Esophagus muscularis mucosa (tissue), 4 donors: ENCODE measurements at places on chromosomes 4 and X. TPM values are rescaled to one million over a fixed set of nuclear protein-coding genes. Genes with fewer than 3 reads are reported as not detected.

Gene RAB9B
- 8.9 TPM for total RNA-seq

Gene CT45A5
- not detected for total RNA-seq

Gene NOX1
- total RNA-seq, result not detected

Gene HPGDS
- 5.5 TPM for total RNA-seq

Gene FHIP1A
- 2.5 TPM for total RNA-seq

DNA sequence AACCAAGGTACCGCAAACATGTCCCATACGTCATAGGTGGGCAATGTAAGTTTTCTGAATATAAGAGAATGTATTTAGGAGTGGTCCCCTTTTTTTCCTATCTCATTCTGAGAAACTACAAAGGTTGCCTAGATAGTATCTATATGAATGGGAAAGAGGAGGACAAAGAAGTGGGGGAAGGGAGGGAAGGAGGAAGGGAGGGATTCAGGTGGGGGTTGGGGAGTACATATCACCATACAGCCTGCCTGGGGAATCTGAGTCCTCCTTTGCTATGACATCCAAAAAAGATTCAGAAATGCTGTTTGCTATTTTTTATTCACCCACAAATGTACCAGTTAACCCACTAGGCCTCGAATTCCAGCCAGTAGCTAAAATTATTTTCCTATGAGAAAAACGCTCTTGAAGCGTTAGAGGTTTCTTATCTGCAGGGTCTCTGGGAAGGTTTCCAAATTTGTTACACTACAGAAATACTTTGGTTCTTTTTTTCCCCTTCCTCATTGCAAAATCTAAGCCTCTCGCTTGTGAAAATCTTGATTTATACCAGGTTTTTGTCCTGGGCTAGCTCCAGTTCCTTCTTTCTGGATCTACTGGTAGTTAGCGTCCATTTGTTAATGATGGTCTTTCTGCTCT is 212.9 kb downstream of the NSUN7 start:
- DNase-seq, result peak; percentile 8

- no peak for DNase-seq
Observed at GRCh38 chrX:151816934-151817333, 82.4 kb downstream of the CNGA2 start.

GRCh38 chr4:159021597-159022385 is 81.1 kb upstream of the RAPGEF2 start:
- no peak for DNase-seq

DNA sequence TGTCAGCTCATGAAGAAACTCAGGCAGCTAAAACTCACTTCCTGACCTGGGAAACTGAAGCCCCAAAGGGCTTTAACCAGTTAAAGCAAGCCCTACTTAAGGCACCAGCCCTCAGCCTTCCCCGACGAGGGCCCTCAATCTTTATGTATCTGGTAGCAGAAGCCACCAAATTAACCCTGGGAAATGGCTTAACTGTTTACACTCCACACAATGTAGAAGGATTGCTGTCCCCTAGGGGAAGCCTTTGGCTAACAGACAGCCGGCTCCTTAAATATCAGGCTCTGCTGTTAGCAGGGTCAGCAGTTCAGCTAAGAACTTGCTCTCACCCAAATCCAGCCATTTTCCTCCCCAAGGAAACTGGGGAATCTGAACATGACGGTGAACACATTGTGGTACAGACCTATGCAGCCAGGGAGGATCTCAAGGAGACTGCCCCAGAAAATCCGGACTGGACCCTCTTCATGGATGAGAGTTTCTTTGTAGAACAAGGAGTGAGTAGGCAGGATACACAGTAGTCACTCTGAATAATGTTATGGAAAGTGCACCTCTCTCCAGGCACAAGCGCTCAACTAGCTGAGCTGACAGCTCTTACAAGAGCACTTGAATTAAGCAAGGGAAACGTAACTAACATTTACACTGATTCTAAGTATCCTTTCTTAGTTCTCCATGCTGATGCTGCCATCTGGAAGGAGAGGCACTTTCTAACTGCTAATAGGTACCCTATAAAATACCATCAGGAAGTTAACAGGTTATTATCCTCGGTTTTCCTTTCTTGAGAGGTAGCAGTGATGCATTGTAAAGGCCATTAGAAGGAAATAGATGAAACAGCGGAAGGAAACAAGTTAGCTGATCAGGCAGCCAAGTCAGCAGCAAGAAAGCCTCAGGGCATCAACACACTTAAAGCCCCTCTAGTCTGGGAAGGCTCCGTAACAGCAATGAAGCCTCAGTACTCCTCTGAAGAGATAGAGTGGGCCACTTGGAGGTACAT is 9.6 kb upstream of the NAF1 start:
- DNase-seq, result no peak

- DNase-seq, result no peak
Observed at GRCh38 chr4:133484287-133484686, 335.2 kb downstream of the PCDH10 start.

DNA sequence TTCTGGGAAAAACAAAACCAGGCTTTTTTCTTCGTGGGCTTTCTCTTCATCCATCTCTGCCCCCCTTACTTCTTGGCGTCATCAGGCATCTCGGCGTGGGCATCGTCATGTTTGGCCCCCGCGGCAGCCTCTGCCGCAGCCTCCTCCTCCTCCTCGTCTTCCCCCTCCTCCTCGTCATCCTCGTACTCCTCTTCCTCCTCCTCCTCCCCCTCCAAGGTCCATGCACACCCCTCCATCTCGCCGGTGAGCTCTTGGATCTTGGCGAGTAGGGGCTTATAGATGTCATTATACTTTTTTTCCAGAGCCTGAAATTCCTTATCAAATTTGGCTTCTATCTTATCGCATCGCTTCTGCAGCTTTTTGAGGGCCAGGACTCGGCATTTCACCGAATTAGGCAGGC is 488 bp downstream of the NAP1L5 start:
- no peak for DNase-seq

DNA sequence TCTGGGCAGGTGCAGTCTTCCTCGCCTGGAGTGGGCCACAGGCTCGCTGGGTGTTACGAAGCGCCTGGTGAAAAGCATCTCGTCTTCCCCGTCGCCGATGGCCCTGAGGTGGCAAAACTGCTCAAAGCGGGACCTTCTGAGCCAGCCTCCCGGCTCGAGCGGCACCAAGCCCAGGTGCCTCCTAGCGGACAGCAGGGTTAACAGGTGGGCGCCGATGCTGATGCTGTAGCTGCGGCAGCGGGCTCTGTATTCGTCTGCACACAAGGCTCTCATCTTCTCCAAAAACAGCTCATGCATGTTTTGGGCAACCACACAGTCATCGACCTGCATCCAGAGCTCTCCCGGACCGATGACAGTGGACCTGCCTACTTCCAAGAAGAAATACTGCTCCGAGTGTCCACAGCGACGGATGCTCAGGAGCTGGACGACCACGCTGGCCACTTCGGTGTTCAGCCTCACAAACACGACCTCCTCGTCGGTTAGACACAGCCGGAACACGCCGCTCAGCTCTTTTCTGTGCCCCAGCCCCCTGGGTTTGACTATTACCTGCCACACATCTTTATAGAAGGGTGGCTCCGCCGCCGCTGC is 1.2 kb downstream of the IRS4 start:
- no peak for DNase-seq

DNA sequence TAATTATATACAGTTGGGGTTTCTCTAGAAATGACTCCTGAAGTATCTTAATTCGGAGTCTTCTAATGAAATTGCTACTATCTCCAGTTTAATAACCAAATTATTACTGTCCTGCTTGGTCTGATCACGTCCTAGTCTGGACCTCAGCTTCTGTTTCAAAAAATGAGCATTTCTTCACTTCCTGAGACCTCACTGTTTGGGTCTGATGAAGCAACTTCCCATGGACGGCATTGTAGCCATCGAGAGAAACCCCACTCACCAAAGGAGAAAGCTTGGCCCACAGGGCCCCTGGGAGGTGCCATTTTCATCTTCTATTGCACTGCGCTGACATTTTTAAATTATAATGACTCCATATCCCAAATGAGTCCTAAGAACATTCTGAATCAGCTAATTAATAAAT is 178.0 kb downstream of the MGST2 start:
- no peak for DNase-seq

GRCh38 chrX:580030-580429 is 50.6 kb upstream of the SHOX start:
- no peak for DNase-seq

DNA sequence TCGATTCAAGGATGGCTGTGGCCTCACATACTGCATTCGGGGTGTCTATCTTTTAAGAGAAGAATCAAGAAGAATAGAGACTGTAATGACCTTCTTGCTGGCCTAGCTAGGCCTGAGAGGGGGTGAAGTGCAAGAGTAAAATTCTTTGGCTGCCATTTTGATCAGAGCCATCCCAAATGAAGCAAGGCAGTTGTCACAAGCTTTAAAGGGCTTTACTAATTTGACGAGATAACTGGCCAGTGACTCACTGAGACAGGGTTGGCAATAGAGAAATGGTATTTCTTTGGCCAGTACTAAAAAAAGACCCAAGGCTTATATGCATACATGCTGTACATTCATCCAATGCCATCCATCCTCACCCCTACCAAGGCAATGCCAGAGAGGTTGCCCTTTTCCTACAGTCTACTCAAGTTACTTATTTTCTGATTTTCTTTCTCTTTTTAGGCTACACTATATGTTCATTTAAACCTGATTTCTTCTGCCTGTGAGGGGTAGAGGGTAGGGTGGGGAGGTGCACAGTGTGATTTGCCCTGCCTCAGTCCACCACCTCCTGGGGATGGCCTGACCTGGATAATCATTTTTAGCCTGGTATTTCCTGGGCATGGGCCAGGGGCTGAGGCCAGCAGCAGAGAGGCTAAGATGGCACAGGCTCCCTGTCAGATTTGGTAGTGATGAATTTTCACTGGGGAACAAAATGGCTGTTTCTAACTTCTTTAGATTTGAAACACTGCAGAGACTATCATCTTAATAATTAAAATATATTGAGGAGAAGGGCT is 32.2 kb downstream of the ATG4A start:
- no peak for DNase-seq

DNA sequence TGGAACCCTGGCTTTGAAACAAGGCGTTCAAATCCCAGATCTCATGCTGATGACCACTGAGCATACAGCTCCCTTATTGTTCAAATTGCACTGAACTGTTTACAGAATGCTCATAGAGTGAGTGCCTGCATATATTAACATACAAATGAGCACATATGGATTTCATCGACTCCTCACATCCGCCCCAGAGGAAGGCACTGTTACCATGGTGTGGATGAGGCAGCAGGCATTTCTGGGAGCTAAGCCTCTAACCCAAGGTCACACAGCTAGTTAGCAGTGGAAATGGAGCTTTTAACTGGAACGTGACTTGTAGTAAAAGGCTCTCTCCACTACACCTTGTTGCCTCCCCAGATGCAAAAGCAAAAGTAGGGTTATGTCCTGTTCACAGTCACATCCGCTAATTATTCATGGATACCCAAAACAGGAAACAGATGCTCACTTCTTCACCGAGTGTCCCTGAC is 289.7 kb downstream of the STK32B start:
- DNase-seq, result no peak

DNA sequence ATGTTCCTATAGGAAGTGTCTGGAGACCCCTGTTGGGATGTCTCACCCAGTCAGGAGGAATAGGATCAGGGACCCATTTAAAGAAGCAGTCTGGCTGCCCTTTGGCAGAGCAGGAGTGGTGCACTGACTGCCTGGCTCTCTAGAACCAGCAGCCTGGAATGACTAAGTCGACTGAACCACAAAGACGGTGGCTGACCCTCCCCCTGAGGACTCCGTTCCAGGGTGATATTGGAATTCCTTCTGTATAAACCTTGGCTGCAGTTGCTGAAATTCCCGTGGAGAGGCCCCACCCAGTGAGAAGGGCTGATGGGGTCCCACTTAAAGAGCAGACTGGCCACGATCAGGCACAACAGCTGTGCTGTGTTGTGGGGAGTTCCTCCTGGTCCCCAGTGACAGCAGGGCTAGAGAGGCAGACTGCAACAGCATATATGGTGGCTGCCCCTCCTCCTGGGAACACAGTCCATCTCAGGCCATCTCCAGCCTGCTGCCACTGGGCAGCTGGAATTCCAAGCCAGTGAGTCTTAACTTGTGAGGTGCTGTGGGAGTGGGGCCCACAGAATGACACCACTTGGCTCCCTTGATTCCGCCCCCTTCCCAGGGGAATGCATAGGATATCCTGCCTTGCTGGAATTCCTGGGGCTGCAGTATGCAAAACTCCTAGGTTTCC is 41.8 kb upstream of the RLIM start:
- no peak for DNase-seq

DNA sequence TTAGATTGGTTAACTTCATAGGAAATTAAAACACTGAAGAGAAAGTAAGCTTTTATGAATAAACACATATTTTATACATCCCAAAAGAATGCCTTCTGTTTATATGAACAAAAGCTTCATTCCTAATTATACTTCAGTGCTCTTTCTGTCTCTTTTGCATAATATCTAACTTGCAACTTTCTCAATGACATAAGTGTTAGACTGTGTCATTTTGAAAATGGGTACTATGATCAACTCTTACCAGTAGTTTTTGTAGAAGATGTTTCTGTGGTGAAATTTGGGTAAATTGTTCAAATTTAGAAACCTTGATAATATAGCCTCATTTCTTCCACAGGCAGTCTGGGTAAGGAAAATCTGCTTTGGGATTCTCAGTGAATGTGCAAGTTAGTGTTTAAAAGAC is 991.4 kb downstream of the CCSER1 start:
- DNase-seq, result no peak

- no peak for DNase-seq
Observed at GRCh38 chr4:180828455-180829018, 1414.7 kb upstream of the TENM3 start.

DNA sequence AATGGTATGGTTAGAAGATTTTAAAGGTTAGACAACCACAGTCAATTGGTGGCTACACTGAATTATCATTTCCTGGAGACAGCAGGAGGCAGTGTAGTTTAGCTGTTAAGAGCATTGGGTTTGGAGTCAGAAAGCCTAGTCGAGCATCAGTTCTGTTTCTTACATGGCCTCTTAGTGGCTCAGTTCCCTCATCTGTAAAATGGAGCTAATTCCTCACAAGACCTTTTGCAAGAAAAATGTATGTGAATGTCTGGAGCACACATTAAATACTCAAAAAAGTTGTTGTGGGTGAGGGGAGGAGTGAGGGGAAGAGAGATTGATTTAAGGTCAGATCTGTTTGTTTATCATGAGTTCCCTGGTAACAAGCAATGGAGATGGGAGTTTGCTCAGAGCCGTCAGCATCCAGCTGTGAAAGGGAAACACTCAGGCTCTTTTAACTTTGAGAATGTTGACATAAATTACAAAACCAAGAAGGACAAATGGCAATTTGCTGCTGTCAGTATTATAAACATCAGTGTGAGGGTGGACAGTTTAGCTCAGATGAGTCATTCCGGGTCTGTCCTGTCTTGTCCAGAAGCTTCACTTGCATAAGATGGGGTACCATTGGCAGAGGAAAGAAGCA is 98.2 kb upstream of the PGRMC2 start:
- no peak for DNase-seq
